Type B pancreatic cell (in vitro differentiated cells): ENCODE measurements at places on chromosomes 2 and 18.
A peak's percentile ranks its signal among the peaks of the same experiment; 100 is the strongest.

DNA sequence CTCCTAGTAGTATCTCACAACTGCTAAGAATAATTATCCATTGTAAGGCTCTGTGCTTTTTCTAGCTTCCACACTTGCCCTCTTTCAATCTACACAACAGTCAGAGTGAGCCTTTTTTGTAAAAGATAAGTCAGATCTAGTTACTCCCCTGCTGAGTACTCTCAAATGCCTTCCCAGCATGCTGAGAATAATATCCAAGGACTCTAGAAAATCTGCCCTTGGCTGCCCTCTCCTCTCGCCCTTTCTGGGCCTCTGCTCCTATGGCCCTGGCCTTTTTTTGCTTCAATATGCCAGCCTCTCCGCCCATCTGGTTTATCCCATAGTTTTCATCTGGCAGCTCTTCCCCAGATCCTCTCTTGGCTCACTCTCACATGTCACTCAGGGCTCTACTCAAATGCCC, 455.9 kb upstream of the UBE2E3 start:
- no peaks in the 10 kb centered on the region for H3K27me3 ChIP-seq
- H3K4me1 ChIP-seq = peaks cover 17% of the 10 kb centered on the region
- no peak overlapping the region for H3K4me3 ChIP-seq
- no peaks in the 10 kb centered on the region for H3K36me3 ChIP-seq
- no peak for DNase-seq

DNA sequence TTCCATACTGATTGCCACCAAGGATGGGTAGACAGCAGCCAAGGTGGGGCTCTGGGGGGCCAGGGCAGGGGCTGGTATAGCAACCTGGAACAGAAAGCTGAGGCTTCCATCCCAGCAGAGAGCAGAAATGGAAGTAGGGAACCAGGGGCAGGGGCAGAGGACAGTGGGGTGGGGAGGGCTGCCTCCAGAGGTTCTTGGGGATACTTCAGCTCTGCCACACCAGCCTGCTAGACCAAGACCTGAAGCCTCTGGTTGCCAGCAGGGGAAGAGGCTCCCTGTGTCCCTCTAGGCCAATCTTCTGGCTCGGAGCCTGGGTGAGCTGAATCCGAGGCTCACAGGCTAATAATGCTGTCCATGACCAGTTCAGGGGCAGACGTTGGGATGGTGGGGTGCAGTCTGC, 329.0 kb downstream of the DYSF start:
- H3K4me1 ChIP-seq = peaks cover 23% of the 10 kb centered on the region
- H3K36me3 ChIP-seq = no peaks in the 10 kb centered on the region
- no peak for DNase-seq
- no peak overlapping the region for H3K4me3 ChIP-seq
- H3K27ac ChIP-seq = no peak overlapping the region
- H3K27me3 ChIP-seq = no peaks in the 10 kb centered on the region

- H3K27ac ChIP-seq = peak overlapping the region; percentile 95
- H3K4me3 ChIP-seq = peak overlapping the region; percentile 96
- DNase-seq = no peak
- H3K36me3 ChIP-seq = no peaks in the 10 kb centered on the region
- H3K27me3 ChIP-seq = no peaks in the 10 kb centered on the region
- peaks cover 52% of the 10 kb centered on the region for H3K4me1 ChIP-seq
These were observed 6.0 kb downstream of the ZNF516 start for GRCh38 chr18:76489081-76489480.

DNA sequence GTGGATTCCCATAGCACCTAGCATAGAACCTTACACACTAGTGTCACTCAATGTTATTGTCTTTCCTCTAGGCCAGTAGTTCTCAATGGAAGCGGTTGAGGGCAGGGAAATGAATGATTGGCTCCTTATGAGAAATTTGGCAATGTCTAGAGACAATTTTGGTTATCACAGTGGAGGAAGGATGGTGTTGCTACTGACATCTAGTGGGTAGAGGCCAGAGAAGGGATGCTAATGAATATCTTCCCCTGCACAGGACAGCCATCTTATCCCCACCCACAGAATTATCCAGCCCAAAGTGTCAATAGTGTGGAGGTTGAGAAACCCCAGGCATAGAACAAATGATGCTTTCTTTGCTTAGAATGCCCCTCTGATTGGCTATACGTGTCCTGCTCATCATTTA, 15.8 kb downstream of the C18orf63 start:
- H3K4me1 ChIP-seq = no peaks in the 10 kb centered on the region
- no peak overlapping the region for H3K4me3 ChIP-seq
- no peaks in the 10 kb centered on the region for H3K27me3 ChIP-seq
- no peak for DNase-seq
- no peak overlapping the region for H3K27ac ChIP-seq
- H3K36me3 ChIP-seq = no peaks in the 10 kb centered on the region

GRCh38 chr2:235835810-235836209, 332.4 kb downstream of the GBX2 start:
- no peaks in the 10 kb centered on the region for H3K27me3 ChIP-seq
- peaks cover 15% of the 10 kb centered on the region for H3K36me3 ChIP-seq
- H3K4me1 ChIP-seq = peaks cover 25% of the 10 kb centered on the region
- no peak overlapping the region for H3K27ac ChIP-seq
- no peak for DNase-seq
- no peak overlapping the region for H3K4me3 ChIP-seq

GRCh38 chr2:173948842-173949241, 16.3 kb downstream of the SP3 start:
- no peak overlapping the region for H3K27ac ChIP-seq
- H3K27me3 ChIP-seq = no peaks in the 10 kb centered on the region
- H3K36me3 ChIP-seq = peaks cover 44% of the 10 kb centered on the region
- no peak for DNase-seq
- no peak overlapping the region for H3K4me3 ChIP-seq

GRCh38 chr2:105803773-105804172, 59.1 kb downstream of the NCK2 start:
- peaks cover 55% of the 10 kb centered on the region for H3K4me1 ChIP-seq
- peaks cover 31% of the 10 kb centered on the region for H3K36me3 ChIP-seq
- H3K27me3 ChIP-seq = no peaks in the 10 kb centered on the region

DNA sequence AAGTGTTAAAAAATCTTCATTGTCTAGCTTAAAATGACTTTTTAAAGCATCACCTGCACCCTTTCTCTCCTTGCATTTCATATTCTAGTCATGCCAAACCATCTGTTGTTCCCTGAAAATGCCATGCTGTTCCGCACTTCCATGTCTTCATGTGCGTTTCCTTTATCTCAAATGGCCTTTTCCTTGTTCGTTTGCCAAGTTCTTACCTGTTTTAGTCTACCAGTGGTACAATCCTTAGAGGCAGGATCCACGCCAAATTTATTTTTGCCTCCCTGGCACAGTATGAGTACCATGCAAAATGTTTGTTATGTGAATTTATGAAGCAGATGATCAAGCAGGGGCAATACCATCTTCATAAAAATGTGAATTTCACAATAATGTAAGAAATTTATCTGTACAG, 37.0 kb downstream of the TMEFF2 start:
- H3K4me1 ChIP-seq = peaks cover 10% of the 10 kb centered on the region
- no peak overlapping the region for H3K27ac ChIP-seq
- DNase-seq = no peak
- no peaks in the 10 kb centered on the region for H3K27me3 ChIP-seq

- DNase-seq = no peak
- H3K4me3 ChIP-seq = no peak overlapping the region
- no peak overlapping the region for H3K27ac ChIP-seq
- no peaks in the 10 kb centered on the region for H3K27me3 ChIP-seq
- peaks cover 7% of the 10 kb centered on the region for H3K4me1 ChIP-seq
These were observed 41.7 kb upstream of the NABP1 start for GRCh38 chr2:191636235-191636543.
